ENCODE measurements at places on chromosomes 2 and 18. TPM values are rescaled to one million over a fixed set of nuclear protein-coding genes. Genes with fewer than 3 reads are reported as not detected.

GRCh38 chr2:240998995-240999791 is 775 bp downstream of the SNED1 start:
- H3K36me3 ChIP-seq = no peaks in the 10 kb centered on the region
- H3K27me3 ChIP-seq = peaks cover 7% of the 10 kb centered on the region
- DNase-seq = peak; percentile 28
- peaks cover 9% of the 10 kb centered on the region for H3K4me1 ChIP-seq
- peak overlapping the region; percentile 62 for H3K4me3 ChIP-seq

The FAM237A gene
- not detected for total RNA-seq

- no peak overlapping the region for H3K4me3 ChIP-seq
- no peaks in the 10 kb centered on the region for H3K36me3 ChIP-seq
- no peak for DNase-seq
Measured at GRCh38 chr2:182077023-182077422, 91.4 kb downstream of the PPP1R1C start.

DNA sequence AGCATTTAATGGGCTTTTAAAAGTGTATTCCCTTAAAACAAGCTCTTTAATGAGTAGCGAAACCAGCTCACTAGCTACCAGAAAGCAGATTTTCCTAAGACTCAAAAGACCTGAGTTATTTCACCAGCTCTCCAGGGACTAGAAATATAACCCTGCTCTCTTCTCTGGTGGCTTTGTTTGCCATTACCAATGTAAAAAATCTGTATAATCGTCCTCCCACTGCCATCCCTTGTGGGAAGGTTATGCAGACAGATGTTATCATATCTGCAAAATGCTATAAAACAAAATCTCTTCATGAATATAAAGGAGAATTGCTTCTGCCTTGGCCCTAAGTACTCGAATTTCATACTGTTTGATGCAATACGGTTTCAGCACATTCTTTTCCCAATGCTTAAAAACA is 335.2 kb downstream of the NUP35 start:
- H3K27ac ChIP-seq = no peak overlapping the region
- DNase-seq = no peak
- no peaks in the 10 kb centered on the region for H3K27me3 ChIP-seq
- H3K4me1 ChIP-seq = no peaks in the 10 kb centered on the region

- H3K36me3 ChIP-seq = no peaks in the 10 kb centered on the region
- no peak overlapping the region for H3K4me3 ChIP-seq
- peak; percentile 62 for DNase-seq
- peaks cover 19% of the 10 kb centered on the region for H3K4me1 ChIP-seq
Measured at GRCh38 chr2:38462121-38462661, 85.1 kb upstream of the ATL2 start.

The KCNIP3 gene
- 4.0 TPM for total RNA-seq

- peaks cover 4% of the 10 kb centered on the region for H3K4me1 ChIP-seq
- H3K27ac ChIP-seq = peak overlapping the region; percentile 82
- H3K36me3 ChIP-seq = no peaks in the 10 kb centered on the region
- H3K27me3 ChIP-seq = no peaks in the 10 kb centered on the region
- peak; percentile 33 for DNase-seq
Measured at GRCh38 chr2:15561574-15562344, 625 bp upstream of the NBAS start.

GRCh38 chr2:156064540-156064939 is 268.0 kb downstream of the NR4A2 start:
- no peaks in the 10 kb centered on the region for H3K4me1 ChIP-seq

GRCh38 chr2:162079514-162079913 is 5.5 kb upstream of the DPP4 start:
- no peaks in the 10 kb centered on the region for H3K36me3 ChIP-seq
- H3K27me3 ChIP-seq = no peaks in the 10 kb centered on the region
- no peak for DNase-seq
- H3K4me3 ChIP-seq = no peak overlapping the region
- H3K4me1 ChIP-seq = peaks cover 10% of the 10 kb centered on the region

- peaks cover 8% of the 10 kb centered on the region for H3K4me1 ChIP-seq
- H3K27me3 ChIP-seq = no peaks in the 10 kb centered on the region
- DNase-seq = no peak
- no peaks in the 10 kb centered on the region for H3K36me3 ChIP-seq
Measured at GRCh38 chr2:204869132-204869823, 324.0 kb downstream of the PARD3B start.

DNA sequence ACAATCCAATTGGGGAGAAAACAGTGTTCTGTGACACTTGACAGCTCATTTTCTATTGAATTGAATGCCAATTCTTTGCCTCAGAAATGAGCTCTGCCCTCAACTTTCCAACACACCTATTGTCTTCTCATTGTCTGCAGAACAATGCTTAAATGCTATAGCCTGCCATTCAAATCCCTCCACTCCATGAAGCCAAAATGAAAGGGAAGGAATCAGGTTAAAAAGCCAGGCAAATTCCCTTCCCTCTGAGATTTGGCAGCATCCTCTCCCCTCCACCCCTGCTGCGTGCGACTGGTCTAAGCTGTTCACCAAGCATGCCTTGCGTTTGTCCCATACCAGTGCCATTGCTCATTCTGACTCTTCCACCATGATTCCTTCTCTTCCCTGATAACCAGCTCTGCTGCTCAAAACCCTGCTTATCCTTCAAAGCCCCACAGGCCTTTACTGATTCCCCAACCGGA is 32.4 kb upstream of the TMEM131 start:
- no peak overlapping the region for H3K27ac ChIP-seq
- no peak for DNase-seq
- no peaks in the 10 kb centered on the region for H3K36me3 ChIP-seq
- H3K4me1 ChIP-seq = peaks cover 5% of the 10 kb centered on the region
- H3K4me3 ChIP-seq = no peak overlapping the region

DNA sequence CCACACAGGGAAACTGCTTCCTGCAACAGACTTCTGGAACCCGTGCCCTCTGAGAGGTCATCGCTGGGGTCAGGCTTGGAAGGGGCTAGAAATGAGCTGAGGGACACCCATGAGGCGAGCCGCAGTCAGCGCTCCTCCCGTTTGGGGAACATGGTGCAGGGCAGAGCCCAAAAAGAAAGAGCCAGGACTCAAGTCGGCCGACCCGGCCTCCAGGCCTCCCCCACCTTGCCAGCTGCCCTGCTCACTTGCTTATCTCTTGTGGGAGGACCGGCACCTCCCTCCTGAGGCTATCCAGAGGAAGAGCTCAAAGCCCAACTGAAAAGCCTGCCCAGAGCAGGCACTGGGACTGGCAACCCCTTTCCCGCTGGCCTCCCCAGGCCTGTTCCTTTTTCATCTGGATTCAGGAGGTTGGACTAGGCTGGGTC is 43.6 kb downstream of the SCTR start:
- no peaks in the 10 kb centered on the region for H3K36me3 ChIP-seq
- H3K27me3 ChIP-seq = peaks cover 6% of the 10 kb centered on the region
- no peak overlapping the region for H3K27ac ChIP-seq
- no peak for DNase-seq
- peaks cover 4% of the 10 kb centered on the region for H3K4me1 ChIP-seq

GRCh38 chr2:98795891-98796676 is 65.2 kb upstream of the MGAT4A start:
- H3K36me3 ChIP-seq = no peaks in the 10 kb centered on the region
- H3K4me3 ChIP-seq = no peak overlapping the region
- DNase-seq = no peak
- H3K4me1 ChIP-seq = no peaks in the 10 kb centered on the region

The PLGLB2 gene
- 8.8 TPM for total RNA-seq

The RGPD4 gene
- total RNA-seq = not detected

The STK17B gene
- 16.7 TPM for total RNA-seq

GRCh38 chr2:71521436-71521950 is 68.1 kb downstream of the DYSF start:
- H3K27ac ChIP-seq = no peak overlapping the region
- no peaks in the 10 kb centered on the region for H3K4me1 ChIP-seq
- no peaks in the 10 kb centered on the region for H3K36me3 ChIP-seq
- H3K4me3 ChIP-seq = no peak overlapping the region
- DNase-seq = no peak
- no peaks in the 10 kb centered on the region for H3K27me3 ChIP-seq

- no peak overlapping the region for H3K4me3 ChIP-seq
- H3K4me1 ChIP-seq = no peaks in the 10 kb centered on the region
Measured at GRCh38 chr18:2412996-2413751, 158.1 kb downstream of the METTL4 start.

The TNFAIP6 gene
- not detected for total RNA-seq

- H3K27me3 ChIP-seq = no peaks in the 10 kb centered on the region
- no peak overlapping the region for H3K4me3 ChIP-seq
- no peak overlapping the region for H3K27ac ChIP-seq
- no peaks in the 10 kb centered on the region for H3K36me3 ChIP-seq
Measured at GRCh38 chr2:112790305-112790704, 6.0 kb upstream of the IL1A start.

DNA sequence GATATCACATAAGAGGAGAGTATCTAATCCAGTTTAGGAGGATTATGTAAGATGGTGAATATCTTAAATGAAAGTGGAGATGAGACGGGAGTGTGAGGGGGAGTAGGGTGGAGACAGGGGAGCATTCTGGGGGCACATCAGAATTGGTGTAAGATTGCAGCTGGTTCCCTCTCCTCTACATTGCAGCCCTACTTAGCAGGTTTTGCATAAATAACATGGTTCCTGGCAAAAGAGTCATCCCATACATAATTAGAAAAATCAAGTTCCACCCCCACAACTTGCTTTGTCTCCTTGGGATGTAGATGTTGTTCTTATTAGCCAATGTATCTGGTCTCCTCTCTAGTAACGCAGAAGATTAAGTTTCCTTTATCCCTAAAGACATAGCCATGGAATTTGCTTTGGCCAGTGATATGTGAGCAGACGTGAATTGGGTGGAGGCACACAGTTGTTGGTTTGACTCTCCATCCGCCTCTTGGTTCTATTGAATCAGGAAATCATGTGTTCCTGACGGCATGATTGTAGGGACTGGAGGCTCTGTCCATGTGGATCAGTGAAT is 137.9 kb downstream of the KLHL14 start:
- H3K27ac ChIP-seq = no peak overlapping the region
- no peak for DNase-seq
- H3K4me3 ChIP-seq = no peak overlapping the region
- H3K4me1 ChIP-seq = no peaks in the 10 kb centered on the region
- H3K36me3 ChIP-seq = no peaks in the 10 kb centered on the region

The YES1 gene
- total RNA-seq = 128 TPM

GRCh38 chr18:62073461-62074281 is 113.2 kb downstream of the PIGN start:
- no peak for DNase-seq
- no peaks in the 10 kb centered on the region for H3K4me1 ChIP-seq
- no peak overlapping the region for H3K4me3 ChIP-seq

DNA sequence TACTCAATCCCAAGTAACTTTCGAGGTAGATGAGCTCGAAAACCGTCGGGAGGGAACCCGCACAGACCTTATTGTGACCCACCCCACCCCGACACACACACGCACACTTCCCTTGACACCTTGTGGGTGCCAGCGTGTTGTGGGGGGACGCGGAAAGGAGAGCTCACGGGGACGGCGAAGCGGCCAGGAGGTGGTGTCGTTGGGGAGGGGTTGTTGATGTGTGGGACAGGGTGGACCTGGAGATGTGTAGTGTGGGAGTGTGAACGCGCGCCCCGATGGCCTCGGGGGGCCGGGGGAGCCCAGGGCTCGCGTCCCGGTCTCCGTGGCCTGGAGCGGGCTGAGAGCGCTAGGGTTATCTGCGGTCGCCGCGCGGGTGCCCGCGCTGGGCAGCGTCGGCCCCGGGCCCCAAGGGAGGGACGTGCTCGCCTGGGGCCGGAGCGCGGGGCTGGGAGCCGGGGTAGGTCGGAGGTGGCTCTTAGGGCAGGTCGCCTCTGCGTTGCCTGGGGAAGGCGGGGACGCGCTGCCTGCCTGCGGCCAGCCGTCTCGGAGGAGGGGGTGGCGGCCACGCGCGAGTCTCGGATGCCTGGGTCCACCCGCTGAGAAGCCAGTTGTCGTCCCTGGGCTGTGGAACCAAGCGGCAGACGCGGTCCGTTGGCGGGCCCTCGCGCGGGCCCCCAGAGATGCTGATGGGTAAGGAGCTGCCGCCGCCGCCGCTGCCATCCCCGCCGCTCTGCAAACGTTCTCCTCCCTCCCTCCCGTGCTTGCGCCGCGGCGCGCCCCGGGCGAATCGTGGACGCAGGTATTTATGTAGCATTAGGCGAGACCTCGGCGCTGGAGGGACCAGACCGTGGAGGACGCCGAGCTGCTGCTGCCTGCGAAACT is 1.6 kb downstream of the KLHL29 start:
- peak; percentile 35 for DNase-seq
- H3K4me3 ChIP-seq = peak overlapping the region; percentile 82
- H3K4me1 ChIP-seq = peaks cover 17% of the 10 kb centered on the region
- peak overlapping the region; percentile 82 for H3K27ac ChIP-seq
- no peaks in the 10 kb centered on the region for H3K36me3 ChIP-seq
- H3K27me3 ChIP-seq = peaks cover 34% of the 10 kb centered on the region

DNA sequence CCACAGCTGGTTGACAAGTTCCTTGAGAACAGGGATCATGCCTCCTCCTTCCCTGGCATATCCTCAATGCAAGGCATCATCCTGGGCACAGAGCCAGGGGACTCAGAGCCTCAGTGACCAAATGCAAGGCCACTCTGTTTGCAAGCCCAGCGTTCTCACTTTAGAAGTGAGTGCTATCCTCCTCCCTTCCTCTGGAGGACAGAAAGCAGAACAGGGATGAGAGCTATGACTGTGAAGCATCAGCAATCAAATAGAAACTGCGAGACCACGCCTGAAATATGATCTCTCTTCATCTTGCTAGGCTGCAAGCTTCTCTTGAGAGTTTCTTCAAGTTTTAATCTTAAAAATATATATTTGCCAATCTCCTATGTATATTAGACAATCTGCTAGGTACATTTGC is 119.8 kb downstream of the LRATD1 start:
- no peak overlapping the region for H3K27ac ChIP-seq
- H3K4me1 ChIP-seq = no peaks in the 10 kb centered on the region
- H3K36me3 ChIP-seq = no peaks in the 10 kb centered on the region
- no peak for DNase-seq

GRCh38 chr18:70366174-70366573 is 77.3 kb downstream of the SOCS6 start:
- H3K27me3 ChIP-seq = no peaks in the 10 kb centered on the region
- H3K27ac ChIP-seq = no peak overlapping the region
- no peaks in the 10 kb centered on the region for H3K36me3 ChIP-seq
- peaks cover 26% of the 10 kb centered on the region for H3K4me1 ChIP-seq

The FBXO36 gene
- 1.8 TPM for total RNA-seq

The SEMA4F gene
- 5.7 TPM for total RNA-seq

The NT5DC4 gene
- not detected for total RNA-seq

- H3K36me3 ChIP-seq = no peaks in the 10 kb centered on the region
- no peak for DNase-seq
- no peak overlapping the region for H3K27ac ChIP-seq
- H3K4me1 ChIP-seq = no peaks in the 10 kb centered on the region
- no peak overlapping the region for H3K4me3 ChIP-seq
- no peaks in the 10 kb centered on the region for H3K27me3 ChIP-seq
Measured at GRCh38 chr2:233455491-233455890, 101.2 kb downstream of the DGKD start.

The TMEM169 gene
- total RNA-seq = not detected

- no peak for DNase-seq
- no peaks in the 10 kb centered on the region for H3K4me1 ChIP-seq
- H3K27me3 ChIP-seq = no peaks in the 10 kb centered on the region
- no peaks in the 10 kb centered on the region for H3K36me3 ChIP-seq
- no peak overlapping the region for H3K27ac ChIP-seq
Measured at GRCh38 chr2:200259577-200259957, 46.9 kb upstream of the SPATS2L start.

- H3K27ac ChIP-seq = no peak overlapping the region
- H3K4me1 ChIP-seq = no peaks in the 10 kb centered on the region
- H3K27me3 ChIP-seq = no peaks in the 10 kb centered on the region
- H3K36me3 ChIP-seq = no peaks in the 10 kb centered on the region
- H3K4me3 ChIP-seq = no peak overlapping the region
- DNase-seq = no peak
Measured at GRCh38 chr2:147683380-147683779, 161.4 kb upstream of the ACVR2A start.

Data from transverse colon (tissue), 4 donors.